ENCODE measurements at places on chromosomes 6 and 20.

DNA sequence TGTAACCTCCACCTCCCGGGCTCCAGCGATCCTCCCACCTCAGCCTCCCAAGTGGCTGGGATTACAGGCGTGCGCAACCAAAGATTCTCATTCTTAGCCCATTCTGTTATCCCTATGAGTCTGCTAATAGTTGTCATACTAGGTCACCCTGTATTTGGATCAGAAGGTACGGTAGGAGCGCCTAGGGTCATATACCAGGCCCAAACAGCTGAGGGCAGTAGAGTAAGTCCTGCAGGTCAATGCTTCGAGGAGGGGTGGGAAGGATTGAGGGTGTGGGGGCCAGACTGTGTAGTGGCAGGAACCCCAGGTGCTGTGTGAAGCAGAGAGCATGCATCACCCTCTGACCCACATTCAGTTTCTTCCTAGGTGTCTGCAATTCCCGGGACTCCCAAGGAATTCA is 22.7 kb upstream of the POU5F1 start:
- no peak for DNase-seq

GRCh38 chr6:18155864-18156421 is 721 bp downstream of the KDM1B start:
- DNase-seq: peak; percentile 21

DNA sequence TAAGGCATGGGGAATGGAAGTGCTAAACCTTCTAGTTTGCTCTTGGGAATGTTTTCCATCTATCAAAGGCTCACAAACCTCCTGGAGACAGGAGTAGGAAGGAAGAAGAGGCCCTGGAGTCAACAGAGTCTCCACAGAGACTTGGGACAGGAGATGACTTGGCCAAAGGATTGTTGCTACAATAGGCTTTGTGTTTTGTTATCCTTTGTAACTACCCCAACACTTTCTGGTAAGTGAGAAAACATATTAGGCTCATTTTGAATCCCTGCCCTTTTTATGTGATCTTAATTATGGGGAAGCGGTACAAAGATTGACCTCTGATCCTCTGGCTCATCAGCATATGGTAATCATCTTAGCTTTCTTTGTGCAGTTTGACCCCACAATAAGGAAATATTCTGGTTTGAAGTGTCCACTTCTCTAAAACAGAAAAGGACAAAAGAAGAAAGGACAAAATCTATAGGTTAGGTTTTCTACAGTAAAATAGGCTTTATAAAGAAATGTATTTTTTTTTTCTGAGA is 24.1 kb upstream of the GTF3C6 start:
- DNase-seq: no peak

DNA sequence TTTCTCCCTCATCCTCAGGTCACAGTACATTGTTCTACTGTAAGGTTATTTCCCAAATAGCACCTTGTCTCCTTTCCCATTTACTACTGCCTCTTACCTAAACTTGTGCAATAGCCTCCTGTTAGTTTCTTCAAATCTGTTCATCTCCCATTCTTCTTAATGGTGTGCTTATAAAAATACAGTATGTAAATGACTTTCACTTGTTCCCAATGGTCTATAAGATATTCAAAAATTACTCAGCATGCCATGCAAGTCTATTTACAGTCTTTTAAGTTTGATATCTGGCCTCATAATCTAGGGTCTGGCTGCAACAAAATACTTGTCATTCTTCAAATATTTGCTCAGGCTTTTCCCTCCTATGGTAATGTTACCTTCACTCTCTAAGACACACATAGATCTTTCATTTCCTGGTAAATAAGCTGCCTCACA is 31.5 kb upstream of the RHAG start:
- no peak for DNase-seq

DNA sequence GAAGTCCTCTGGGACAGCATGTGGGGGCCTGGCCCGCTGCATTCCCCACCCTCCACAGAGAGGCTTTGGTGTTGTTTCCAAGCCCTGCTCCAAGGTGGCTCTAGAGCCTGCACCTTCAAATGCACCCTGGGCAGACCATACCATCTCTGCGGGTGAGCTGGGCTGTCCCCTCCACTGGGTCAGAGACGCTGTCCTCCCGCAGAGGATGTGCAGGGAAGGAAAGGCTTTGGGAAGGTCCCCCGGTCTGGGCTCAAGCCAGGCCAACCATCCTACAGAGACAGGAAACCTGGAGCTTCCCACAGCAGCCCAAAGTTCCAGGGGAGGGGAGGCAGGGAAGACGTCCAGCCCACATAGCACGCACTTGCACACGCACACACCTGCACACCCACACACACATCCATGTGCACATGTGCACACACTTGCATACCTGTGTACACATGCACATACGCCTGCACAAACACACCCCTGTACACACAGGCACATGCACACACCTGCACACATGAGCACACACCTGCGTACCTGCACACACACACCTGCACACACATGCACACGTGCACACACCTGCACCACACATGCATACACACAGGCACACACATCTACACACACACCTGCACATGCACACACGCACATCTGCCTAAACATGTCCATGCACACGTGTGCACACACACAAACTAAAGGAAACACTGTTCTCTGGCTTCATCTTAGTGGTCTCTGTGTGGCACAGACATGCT is 155.4 kb downstream of the ERMARD start:
- DNase-seq: no peak

DNA sequence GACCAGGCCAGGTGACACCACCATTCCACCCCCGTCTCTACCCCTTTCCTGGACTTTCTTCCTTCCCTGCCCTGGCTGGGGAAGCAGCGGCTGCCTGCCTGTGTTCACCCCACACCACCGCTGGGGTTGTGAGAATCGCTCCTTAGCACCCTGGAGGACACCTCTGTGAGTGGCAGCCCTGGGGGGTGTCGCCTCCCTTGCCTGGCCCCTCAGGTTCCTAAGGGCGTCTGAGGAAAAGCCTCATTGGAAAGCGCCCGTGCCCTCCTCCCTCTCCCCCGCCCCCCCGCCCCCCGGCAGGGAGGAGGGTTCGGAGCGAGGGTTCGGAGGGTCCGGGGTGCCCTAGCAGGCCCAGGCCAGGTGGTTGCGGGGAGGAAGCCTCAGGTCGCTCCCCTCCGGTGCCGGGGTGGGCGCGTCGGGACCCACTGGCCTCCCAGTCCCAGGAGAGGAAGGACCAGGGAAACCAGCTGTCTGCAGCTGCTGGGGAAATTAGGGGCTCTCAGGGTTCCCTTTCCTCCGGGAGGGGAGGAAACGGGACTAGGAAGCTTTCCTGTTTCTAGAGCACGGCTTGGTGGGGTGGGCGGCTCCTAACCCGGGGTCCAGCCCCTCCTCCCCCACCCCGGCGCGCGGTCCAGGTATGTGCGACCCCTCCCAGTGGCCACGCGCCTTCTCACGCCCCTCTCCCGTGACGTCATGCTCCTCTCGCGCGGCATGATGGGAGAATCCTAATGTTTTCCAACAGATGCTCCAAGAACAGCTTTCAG is at the start of gene PHACTR3:
TSS of gene PHACTR3 (plus strand) at position 760 of the 761 bp plus-strand sequence. CDS start 475 bp downstream, outside the sequence.
- DNase-seq: no peak

GRCh38 chr6:123859291-123859690 is 55.6 kb downstream of the NKAIN2 start:
- no peak for DNase-seq

- no peak for DNase-seq
Observed at GRCh38 chr20:34794006-34794585, 31.4 kb downstream of the NCOA6 start.

DNA sequence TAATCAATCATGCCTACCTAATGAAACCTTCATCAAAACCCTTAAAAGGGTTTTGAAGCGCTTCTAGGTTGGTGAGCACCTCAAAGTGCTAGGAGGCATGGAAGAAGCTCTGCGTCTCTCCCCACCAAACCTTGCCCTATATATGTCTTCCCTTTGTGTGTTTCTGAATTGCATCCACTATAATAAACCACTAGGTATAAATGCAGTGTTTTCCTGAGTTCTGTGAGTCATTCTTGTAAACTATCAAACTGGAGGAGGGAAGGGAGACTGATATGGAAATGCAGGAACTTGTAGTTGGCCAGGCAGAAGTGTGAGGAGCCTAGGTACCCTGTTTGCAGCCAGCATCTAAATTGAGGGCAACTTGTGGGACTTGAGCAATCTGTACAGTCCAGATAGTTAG is 698.8 kb downstream of the DOK5 start:
- no peak for DNase-seq

- no peak for DNase-seq
Observed at GRCh38 chr6:153023977-153024708, 21.6 kb upstream of the MTRF1L start.

DNA sequence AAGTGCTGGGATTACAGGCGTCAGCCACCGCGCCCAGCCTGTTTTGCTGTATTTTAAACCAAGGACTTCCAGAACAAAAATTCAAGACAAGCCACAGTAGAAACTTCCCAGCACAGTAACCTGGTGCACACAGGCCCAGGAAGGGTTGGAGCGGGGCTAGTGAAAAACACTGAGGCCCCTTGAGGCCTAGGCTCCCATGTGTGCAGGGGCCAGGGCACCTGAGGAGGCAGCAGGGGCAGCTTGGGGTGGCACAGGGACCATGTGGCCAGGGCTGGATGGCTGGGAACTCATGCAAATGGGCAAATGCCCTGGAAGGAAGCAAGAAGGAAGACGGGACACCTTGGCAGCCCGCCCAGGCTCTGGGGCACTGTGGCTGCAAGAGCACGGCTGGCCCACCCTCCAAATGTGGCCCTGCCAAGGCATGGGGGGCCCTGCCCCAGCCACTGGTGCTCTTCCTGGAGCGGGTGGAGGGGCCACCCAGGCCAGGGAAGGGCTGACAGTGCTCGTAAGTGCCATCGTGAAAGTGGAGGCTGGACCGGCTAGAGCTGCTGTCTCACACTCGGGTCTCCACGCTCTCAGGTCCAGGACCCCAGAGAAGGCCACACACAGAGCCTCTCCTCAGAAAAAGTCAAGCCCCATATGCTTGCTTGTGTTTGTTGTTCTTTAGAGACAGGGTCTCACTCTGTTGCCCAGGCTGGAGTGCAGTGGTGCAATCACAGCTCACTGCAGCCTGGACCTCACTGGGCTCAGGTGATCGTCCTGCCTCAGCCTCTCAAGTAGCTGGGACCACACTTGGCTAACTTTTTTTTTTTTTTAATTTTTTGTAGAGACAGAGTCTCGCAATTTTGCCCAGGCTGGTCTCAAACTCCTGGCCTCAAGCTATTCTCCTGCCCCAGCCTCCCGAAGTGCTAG is 10.3 kb downstream of the SLC2A4RG start:
- DNase-seq: no peak

DNA sequence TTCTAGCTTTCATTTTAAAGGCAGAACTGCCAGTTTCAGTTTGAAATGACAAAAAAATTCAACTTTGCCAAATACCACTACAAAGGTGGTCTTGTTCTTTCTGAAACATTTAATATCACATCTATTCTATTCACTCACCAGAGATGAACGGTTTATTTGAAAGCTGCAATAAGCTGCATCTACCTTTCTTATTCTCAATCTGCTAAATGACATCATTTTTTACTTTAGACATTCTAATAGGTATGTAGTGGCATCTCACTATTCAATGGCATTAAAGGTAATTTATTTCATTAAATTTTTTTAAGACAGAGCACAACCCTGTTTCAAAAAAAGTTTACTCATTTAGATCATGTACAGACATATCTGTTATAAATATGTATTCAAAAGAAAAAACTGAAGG is 66.5 kb upstream of the SMIM29 start:
- no peak for DNase-seq

GRCh38 chr6:134984821-134985220 is 34.9 kb upstream of the ALDH8A1 start:
- no peak for DNase-seq

DNA sequence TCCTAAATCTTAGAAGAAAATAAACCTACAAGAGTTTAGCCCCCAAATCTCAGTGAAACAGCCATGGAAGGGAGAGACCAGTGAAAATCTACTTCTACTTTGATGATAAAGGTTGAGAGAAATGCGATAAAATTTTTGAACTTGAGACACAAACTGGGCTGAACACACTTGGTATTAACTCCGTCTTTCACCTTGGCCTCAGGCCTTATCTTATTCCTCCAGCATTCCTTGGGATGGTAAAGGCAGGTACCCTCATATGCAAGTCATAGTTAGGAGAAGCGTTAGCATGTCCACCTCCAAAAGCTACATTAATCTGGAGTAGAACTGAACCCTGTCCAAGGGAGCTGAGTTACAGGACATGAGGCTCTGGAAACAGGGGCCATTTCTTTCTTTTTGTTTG is 1.2 kb upstream of the SPTLC3 start:
- no peak for DNase-seq

DNA sequence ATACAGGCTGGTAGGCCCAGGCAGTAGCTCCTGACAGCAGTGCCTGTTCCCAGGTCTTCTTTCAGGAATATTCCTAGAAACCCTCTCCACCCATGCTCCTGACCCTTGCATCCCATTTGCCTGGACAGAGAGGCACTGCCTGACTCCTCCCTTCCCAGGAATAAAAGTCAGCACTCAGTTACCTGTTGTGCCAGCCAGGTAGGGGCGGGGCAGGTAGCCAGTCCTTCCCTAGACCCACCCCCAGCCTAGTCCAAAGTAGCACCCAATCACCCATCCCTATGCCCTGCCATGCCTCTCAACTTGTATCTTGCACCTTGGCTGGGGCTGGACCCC is 129.9 kb downstream of the MRPL14 start:
- no peak for DNase-seq

DNA sequence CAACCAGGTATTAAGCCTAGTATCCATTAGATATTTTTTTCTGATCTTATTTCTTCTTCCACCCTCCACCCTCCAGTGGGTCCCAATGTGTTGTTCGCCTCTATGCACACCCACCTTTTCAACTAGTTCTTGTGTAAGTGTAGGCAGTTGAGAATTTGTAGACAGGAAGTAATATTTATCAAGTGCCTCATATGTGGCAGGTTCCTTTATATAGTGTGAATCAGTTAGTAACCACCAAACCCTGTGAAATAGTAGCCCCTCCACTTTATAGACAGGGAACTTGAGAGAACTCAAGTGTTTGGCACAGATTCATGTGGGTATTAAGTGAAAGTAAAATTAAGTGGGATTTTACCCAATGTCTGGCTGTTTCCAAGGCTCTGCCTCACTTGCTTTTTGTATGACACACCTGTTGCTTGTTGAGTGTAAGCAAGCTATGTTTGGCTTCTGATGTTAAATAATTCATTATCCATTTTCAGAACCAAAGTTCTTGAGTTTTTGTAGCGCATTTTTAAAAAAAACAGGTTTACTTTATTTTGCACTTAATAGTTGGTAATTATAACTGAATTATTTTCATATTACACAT is 24.8 kb downstream of the AFDN start:
- DNase-seq: no peak

DNA sequence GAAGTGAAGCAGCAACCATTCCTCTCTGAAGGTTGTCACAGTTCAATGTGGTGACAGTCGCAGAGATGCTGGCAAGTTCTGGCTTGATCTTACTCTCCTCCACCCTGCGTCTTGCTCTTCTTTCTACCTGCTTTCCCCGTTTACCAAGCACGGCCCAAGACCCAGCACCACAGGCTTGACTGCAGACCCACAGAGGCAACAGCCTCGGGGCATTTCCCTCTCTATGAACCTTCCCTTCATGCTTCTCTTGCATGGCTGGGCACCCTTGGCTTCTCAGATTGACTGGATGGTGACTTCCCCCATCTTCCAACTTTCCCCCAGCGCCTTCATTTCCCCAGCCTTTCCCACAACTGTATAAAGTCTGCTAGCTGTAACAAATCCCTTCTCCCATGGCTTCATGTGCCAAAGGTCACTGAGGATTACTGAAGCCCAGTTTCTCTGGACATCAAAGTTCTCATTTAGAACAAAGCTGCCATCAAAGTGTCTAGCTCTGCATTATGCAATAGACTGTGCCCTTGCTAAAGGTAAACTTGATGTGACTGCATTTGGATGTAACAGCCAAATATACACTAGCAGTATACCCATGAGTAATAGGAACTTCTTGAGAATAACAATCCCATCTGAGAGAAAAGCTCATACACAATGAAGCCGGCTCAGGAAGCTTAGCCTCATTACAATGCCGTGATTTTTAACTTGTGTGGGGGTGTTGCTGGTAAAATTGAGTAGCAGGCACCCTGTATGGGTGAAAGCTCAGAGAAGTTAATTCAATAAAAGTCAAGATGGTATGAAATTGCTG is 723.1 kb upstream of the FLRT3 start:
- no peak for DNase-seq
